Activated naive CD4-positive, alpha-beta T cell treated with anti-CD3 and anti-CD28 coated beads, Interleukin-2, amount 50 U/mL, for 72 hours (primary cell): ENCODE measurements at places on chromosomes 4 and X.

DNA sequence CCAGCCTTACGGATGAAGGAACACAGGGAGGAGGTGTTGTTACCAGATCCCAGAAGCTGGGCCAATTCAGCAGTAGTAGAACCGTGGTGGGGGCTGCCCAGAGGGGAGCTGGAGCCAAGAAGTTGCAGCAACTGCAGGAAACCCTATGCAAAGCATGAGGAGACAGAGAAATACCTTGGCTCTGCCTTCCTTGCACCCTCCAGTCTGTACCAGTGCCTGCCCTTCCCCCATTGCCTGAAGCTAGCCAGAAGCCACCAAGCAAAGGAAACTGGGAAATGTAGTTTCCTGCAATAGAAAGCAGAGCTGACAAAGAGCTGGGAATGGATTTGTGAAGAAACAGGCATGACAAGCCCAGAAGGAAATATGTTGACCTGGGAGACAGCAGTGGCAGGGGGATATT is 108.7 kb upstream of the FUNDC1 start:
- DNase-seq, result no peak

- DNase-seq, result no peak
Measured at GRCh38 chrX:39856472-39857121, 241.2 kb downstream of the BCOR start.

- DNase-seq, result no peak
Measured at GRCh38 chrX:112642349-112642748, 37.4 kb downstream of the LHFPL1 start.

DNA sequence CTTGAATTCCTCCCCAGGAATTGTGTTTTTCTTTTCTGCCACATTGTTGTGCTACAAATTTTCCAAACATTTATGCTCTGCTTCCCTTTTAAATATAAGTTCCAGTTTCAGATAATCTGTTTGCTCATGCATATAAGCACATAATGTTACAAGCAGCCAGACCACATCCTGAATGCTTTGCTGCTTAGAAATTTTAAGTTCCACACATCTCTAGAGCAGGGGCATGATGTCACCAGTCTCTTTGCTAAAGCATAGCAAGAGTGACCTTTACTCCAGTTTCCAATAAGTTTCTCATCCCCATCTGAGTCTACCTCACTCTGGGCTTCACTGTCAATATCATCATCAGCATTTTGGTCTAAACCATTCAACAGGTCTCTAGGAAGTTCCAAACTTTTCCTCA is 932.5 kb downstream of the SH3BGRL start:
- DNase-seq, result no peak
